ENCODE measurements at places on chromosomes 4 and X. TPM values are rescaled to one million over a fixed set of nuclear protein-coding genes. Genes with fewer than 3 reads are reported as not detected.

- DNase-seq = no peak
These were observed 41.6 kb downstream of the MTM1 start for GRCh38 chrX:150610043-150610442.

- no peak for DNase-seq
These were observed 234.0 kb downstream of the SPOCK3 start for GRCh38 chr4:167000141-167000852.

GABRQ gene
- polyA plus RNA-seq = not detected

DNA sequence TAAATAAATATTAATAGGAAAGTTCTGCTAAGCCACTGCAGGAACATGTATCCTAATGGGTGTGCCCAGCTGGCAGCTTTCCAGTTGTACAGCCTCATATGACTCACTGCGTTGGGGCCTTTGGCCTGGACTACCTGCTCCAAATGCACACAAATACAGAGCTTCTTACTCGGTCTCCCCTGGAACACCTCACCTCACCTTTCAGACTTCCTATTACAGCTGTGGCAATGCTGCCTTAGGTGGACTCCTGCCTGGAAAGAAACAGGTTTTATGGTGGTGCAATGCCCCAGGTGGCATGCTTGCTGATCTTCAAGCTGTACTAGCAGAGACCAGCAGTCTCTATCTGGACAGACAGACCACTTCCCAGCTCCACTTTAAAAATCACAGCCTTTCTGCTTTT, 85.7 kb upstream of the EXOC1L start:
- DNase-seq = no peak

DNA sequence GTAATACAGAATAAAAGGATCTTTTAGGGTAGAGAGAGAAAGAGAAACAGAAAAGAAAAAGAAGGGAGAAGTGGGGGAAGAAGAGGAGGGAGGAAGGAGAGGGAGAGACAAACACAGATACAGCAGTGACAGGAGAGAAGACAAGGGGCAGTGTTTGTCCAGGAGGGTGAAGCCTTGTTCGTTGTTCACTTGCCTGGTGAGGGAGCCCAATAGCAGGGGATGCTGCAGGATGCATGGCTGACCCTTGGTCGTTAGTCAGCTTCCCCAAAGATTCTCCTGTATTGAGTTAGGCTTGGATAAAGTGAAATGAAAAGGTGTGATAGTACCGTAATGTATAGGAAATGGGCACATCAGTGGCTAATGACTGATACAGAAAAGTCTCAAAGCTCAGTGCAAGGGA, 403.7 kb downstream of the IL15 start:
- DNase-seq = no peak
